RWPE2 (cell line): ENCODE measurements at places on chromosomes 7 and 10.

- peak; percentile 55 for DNase-seq
These were observed 29.3 kb downstream of the KCNH2 start for GRCh38 chr7:150948791-150949251.

DNA sequence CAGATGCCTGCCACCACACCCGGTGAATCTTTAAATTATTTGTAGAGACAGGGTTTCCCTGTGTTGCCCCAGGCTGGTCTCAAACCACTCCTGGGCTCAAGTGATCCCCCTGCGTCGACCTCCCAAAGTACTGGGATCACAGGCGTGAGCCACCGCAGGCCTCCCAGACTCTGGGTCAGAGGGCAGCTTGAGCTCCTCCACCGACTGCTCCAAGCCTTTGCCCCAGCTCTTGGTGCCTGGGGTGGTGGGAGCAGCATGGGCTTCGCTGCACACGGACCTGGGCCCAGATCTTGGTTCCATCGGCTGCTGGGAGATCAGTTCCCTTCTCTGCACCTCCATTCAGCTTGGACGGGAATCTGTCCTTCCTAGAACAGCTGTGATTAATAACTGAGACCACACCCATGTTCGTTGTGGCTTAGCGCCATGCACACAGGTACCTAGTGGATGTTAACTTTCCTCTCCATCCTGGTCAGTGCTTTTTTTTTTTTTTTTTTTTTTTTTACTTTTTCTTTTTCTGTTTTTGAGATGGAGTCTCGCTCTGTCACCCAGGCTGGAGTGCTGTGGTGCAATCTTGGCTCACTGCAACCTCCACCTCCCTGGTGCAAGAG lies 125.3 kb downstream of the CUX1 start:
- DNase-seq = peak; percentile 35

- no peak for DNase-seq
These were observed 188.9 kb downstream of the GRID1 start for GRCh38 chr10:86177537-86178155.

GRCh38 chr7:117741962-117742361 lies 131.3 kb downstream of the CTTNBP2 start:
- no peak for DNase-seq

DNA sequence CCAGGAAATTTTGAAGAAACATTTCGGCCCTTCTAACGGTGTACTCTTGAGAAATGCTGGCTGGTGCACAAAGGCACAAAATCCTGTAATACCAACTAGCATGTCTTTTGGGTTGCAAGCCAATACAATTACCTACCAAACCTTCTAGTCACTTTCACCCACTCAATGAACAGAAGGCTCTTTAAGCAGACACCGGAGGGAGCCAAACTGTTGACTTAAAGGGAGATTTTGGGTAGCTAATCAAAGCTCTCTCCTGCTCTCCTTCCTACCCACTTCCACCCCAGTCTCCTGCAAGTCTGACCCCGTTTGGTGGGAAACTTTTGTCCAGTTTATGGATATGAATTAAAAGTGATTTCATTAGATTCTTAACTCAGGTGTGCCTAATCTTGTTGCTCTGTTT lies 24.0 kb downstream of the GRM3 start:
- no peak for DNase-seq

GRCh38 chr10:31952066-31952465 lies 23.4 kb upstream of the ARHGAP12 start:
- no peak for DNase-seq

DNA sequence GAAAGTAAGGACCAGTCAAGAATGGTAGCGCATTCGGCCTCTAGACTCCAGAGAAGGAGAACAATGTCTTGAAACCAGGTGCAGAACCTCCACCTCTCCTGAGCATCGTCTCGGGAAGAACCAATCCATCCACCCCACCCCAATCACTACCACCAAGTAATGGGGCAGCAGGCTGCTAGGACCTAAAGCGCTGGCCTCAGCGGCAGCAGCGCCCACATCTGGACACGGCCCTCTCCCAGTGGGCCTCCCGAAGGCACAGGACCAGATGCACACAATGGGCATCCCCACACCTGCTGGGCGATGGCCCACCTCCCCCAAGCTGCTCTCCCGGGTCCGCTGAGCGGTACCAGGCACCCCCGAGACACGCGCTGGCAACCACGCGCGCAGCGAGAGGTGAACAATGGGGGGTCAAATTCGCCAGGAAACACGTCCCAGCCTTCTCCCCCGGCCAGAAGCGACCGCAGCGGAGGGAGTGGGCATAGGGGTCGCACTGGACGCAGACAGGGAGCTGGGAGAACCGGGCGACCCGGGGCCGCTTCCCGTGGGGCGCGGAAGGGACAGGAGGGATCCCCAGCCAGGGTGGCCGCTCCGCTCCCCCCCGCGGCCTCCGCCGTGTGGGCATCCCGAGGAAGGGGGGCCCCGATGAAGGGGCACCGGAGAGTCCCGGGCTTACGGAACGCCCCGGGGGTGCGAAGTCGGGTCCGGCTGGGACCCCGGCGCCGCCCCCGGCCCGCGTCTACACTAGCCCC lies 506 bp downstream of the CTTNBP2 start:
- no peak for DNase-seq

DNA sequence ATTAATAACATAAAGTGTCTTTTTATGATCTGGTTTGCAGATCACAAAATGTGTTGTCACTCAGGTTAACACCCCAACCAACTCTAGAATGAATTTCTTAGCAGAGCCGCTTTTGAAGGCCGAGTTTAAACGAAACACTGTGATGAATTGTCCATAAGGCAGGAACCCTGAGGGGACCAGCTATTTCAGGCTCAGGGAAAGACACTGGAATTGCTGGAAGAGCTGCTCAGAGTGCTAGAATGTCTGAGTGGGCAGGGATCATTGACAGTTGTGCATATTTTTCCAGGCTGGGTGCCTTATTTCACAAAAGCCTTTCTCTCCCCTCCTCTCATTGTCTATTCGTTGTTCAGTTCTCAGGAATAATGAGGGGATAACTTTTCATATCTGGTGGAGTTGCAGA lies 68.7 kb upstream of the PRKG1 start:
- DNase-seq = no peak

- no peak for DNase-seq
These were observed 1.1 kb upstream of the MKLN1 start for GRCh38 chr7:131326576-131326975.

DNA sequence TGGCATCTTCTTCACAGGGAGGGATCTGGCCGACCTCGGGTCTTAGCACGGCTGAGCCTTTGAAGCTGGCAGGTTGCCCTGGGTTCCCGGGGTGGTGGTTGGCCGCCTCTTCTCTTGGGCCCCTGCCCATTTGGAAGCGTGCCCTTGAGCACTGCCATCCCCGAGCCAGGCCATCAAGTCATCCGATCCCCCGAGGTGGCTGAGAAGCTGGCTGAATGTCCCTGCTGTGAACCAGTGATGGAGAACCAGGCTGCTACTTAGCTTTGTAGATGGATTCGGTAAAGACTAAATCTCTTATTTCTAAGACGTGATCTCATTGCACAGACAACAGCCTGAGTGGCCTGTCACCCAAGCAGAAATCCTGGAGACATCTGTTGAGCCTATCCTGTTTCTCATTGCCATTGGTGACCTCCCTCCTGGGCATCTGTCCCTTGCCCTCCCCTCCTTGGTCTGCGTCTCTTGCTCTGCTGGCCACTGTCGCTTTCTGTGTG lies 74.3 kb downstream of the GRK5 start:
- DNase-seq = no peak

GRCh38 chr10:84329986-84330651 lies 1.7 kb downstream of the CCSER2 start:
- no peak for DNase-seq

GRCh38 chr7:22683379-22683778 lies 43.6 kb upstream of the IL6 start:
- no peak for DNase-seq

GRCh38 chr10:60921633-60922032 lies 22.4 kb downstream of the RHOBTB1 start:
- no peak for DNase-seq

DNA sequence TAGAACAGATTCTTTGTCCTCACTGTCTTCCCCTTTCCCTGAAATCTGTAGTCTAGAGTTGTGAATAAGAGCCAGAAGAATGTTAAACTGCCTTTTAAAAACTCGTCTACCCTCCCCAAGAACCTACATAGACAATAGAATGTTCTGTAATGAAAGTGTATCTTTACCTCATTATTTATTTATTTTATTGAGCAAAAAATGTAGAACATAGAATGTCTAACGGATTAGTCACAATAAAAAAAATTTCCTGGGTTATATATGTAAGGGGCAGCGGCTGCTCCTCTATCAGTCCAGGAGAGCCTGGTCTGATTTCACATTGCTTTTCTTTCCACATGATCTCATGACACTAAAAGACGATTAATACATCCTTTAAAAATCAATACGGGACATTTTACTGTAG lies 135.7 kb downstream of the SDK1 start:
- DNase-seq = no peak

- DNase-seq = no peak
These were observed 7.2 kb downstream of the RGS10 start for GRCh38 chr10:119535305-119535704.

- no peak for DNase-seq
These were observed 35.0 kb downstream of the UNC5B start for GRCh38 chr10:71247414-71247705.

GRCh38 chr7:93117327-93117726 lies 452 bp downstream of the SAMD9 start:
- DNase-seq = no peak

- DNase-seq = no peak
These were observed 90.7 kb downstream of the LRRC4 start for GRCh38 chr7:127940381-127941160.

DNA sequence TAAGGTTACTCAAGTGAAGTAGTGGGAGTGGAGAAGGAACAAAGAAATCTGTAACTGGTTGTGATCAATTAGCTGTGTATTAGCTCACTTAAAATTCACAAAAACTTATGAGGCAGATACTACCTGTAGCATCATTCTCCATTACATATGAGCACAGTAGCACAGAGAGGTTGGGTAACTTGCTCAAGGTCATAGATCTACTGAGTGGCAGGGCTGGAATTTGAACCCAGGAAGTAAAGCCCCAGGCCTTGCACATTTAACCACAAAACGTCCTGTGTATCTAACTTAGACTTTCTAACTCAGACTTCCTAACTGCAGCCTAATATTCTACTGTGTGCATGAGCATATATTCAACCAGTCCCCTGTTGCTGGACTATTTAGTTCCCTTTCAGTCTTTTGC lies 5.6 kb upstream of the SLF2 start:
- no peak for DNase-seq

GRCh38 chr10:103659674-103660363 lies 166.3 kb downstream of the NEURL1 start:
- no peak for DNase-seq

DNA sequence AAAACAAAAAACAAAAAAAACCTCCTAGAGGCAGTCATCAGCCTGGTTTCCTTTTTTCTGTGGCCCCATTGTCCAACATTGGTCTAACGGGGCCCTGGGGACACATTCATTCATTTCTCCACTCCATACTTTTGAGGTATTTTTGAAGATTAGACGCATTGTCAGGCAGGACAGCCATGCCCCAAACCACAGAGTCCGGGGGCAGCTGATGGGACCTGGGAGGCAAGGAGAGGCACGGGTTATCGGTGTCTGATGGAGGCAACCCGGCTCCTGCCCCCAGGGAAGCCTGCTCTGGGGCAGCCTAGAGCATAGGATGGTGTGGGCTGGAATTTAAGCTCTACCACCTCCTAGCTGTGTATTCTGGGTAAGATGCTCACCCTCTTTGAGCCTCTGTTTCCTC lies 6.5 kb upstream of the RABGEF1 start:
- no peak for DNase-seq

- no peak for DNase-seq
These were observed 155.8 kb downstream of the MALRD1 start for GRCh38 chr10:19204246-19204917.

GRCh38 chr7:43584195-43584586 lies 1.3 kb downstream of the STK17A start:
- no peak for DNase-seq

GRCh38 chr10:95408983-95409873 lies 118.4 kb upstream of the PDLIM1 start:
- DNase-seq = no peak

DNA sequence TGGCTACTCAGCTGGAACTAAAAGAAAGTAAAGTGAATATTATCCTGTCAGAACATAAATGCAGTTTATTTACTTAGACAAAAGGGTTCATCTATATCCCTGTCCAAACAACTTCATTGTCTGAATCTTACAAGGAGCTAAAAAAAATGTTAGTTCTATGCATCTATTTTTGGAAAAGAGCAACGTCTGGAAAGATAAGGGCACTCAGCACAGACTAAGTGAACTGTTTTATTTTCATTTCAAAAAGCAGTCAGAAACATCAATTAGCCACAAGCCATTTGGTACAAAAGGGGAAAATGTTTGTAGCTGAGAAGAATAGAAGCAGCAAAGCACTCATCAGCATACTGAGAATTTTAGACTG lies 245.5 kb downstream of the FOXP2 start:
- no peak for DNase-seq

- peak; percentile 72 for DNase-seq
These were observed 28.0 kb upstream of the SLC39A12 start for GRCh38 chr10:17923728-17924127.

GRCh38 chr10:87923233-87923632 lies 59.8 kb downstream of the PTEN start:
- no peak for DNase-seq

DNA sequence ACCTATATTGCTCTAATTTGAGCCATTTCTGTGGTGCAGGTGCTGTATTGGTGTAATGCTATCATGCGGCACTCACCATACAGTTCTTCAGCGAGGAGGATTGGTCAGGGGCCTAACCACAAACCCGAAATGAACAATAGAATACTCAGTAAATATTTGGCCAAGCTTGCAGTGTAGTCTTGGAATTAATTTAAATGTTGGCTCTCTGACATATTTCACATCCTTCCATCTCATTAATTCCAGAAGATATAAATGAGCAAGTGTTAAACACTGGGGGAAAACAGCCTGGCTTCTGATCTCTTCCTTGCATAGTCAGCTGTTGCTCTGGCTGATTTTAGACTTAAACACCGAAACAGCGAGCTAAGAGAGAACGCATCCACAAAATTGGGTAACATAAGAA lies 663.1 kb upstream of the GHITM start:
- no peak for DNase-seq

- no peak for DNase-seq
These were observed 99.3 kb upstream of the THSD7A start for GRCh38 chr7:11931307-11931706.

DNA sequence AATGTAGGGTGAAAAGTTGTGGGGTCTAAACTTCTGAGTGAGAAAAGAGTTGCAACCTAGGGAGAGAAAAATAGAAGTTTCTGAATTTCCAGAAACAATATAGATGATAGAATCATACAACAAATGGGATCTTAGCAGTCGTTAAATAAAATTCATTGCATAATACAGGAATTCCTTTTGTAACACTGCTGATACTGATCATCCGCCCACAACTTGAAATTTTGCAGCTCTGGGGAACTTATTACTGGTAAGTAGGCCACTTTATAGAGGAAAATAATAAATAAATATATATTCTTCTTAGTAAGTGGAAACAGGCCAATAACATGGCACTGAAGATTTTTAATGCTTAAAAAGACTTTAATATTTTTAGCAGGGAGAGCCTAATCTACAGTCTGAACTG lies 81.9 kb upstream of the SMIM30 start:
- DNase-seq = no peak

GRCh38 chr10:114215033-114215432 lies 24.0 kb upstream of the VWA2 start:
- DNase-seq = no peak

- no peak for DNase-seq
These were observed 58.4 kb downstream of the MET start for GRCh38 chr7:116730097-116731022.

GRCh38 chr7:13633857-13634256 lies 355.6 kb downstream of the ETV1 start:
- no peak for DNase-seq
